ENCODE measurements at places on chromosomes 5 and 9.

GRCh38 chr5:173973616-173973969 lies 15.4 kb upstream of the C5orf47 start:
- DNase-seq, result no peak

- DNase-seq, result no peak
Measured at GRCh38 chr5:128349044-128349858, 188.8 kb downstream of the FBN2 start.

DNA sequence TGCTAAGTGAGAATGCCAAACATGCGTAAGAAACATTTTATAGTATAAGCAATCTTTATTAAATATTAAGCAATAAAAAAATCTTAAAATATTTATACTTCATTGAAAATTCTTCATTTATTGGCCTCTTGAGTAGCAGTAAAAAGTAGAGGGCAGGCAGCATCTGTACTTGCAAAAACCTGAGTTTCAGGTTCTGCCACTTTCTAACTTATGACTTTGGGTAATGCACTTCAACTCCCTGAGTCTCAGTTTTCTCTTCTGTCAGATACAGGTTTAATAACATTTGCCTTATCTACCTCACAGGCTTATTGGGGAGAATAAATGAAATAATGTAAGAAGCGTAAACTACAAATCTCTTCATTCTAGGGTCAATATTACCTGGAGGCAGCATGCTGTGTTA lies 19.8 kb upstream of the MCTP1 start:
- no peak for DNase-seq

DNA sequence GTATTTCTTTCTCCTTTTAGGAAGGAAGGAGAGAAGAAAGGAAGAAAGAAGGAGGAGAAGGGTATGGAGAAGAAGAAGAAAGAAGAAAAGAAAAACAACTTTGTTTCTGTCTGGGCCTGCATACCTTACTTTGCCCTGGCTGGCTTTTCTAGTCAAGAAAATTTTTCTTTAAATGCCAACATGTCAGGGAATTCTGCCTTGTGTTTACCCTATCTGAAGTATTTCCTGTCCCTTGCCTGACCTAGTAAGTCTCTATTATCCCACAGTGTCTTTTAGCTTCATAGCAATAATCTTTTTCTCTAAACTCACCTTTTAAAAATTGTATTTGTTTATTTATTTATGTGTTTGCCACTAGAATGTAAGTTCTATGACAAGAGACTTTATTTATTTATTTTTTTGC lies 1864.1 kb downstream of the EFNA5 start:
- DNase-seq, result no peak

DNA sequence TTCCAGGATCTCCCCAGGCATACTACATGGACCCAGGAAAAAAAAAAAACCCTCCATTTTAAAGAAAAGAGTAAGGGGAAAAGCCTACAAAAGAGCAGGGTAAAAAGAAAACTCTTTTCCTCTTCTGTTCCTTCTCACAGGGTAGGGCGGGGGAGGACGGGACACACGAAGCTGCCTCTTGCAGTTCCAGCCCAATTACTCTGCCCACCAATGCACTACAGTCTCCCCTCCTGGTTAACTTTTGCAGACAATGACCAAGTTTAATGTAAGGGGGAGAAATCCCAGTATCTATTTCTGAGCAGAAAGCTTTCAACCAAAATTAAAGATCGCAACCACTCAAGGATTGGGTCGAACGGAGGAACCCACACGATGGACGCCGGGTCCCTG lies 1.3 kb downstream of the BRD3 start:
- DNase-seq, result no peak

DNA sequence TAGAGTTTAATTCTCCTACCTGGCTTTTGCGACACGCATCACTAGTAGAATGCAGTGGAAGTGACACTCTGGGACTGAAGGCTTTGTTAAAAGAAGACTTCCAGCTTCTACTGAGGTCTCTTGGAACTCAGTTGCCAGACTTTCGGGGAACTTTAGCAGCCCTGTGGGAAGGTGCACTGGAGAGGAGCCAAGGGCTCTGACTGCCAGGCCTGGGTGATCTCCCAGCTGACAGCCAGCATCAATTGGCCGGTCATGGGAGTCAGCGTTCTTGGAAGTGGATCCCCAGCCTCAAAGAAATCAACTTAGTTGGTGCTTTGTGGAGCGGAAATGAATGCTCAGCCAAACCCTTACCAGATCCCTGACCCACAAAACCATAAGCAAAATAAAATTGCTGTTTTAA lies 87.1 kb downstream of the OSTF1 start:
- no peak for DNase-seq

- no peak for DNase-seq
Measured at GRCh38 chr5:54603372-54603771, 85.8 kb downstream of the SNX18 start.

GRCh38 chr5:176673651-176674583 lies 26.6 kb downstream of the TSPAN17 start:
- DNase-seq, result no peak

GRCh38 chr9:123652416-123652815 lies 277.5 kb downstream of the DENND1A start:
- DNase-seq, result no peak

- no peak for DNase-seq
Measured at GRCh38 chr5:147411359-147412319, 98.2 kb downstream of the DPYSL3 start.

GRCh38 chr9:78677326-78677725 lies 380.4 kb downstream of the PSAT1 start:
- DNase-seq, result no peak

GRCh38 chr5:173673295-173674101 lies 57.0 kb upstream of the BOD1 start:
- DNase-seq, result no peak

GRCh38 chr5:39223565-39224156 lies 4.3 kb upstream of the FYB1 start:
- no peak for DNase-seq

- no peak for DNase-seq
Measured at GRCh38 chr9:389159-389558, 174.5 kb downstream of the DOCK8 start.

DNA sequence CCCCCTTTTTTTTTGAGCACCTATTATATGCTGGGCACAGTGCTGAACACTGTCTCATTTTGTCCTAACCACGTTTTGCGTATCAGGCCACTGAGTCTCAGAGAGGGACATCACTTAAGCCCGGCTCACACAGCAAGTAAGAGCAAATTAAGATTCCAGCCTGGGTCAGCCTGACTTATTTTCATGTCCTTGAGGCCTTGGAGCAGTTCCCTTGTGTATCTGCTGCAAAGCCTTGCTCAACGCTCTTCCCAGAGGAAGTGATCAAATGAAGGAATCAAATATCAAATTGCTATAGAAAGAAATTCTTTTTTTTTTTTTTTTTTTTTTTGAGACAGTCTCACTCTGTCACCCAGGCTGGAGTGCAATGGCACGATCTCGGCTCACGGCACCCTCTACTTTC lies 30.7 kb downstream of the ERGIC1 start:
- no peak for DNase-seq

DNA sequence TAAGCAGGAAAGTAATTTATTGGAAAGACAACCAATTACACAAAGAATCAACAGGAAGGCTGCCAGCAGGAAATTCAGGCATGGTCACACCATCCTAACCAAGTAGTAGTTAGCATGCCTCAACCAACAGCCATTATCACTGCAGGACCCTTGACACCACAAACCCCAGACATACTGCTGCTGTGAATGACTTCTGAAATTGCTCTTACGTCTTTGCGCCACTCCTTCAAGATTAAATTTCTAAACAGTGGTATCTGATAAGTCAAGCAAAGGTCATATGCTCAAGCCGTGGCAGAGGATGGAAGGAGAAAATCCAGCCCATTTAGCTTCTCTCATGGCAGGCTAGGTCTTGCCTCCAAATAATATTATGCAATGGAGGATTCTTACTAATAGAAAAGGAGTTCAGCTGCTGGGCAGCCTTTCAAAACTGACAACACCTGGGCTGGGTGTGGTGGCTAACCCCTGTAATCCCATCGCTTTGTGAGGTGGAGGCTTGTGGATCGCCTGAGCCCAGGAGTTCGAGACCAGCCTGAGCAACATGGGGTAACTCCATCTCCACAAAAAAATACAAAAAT lies 5.0 kb upstream of the PTGER4 start:
- no peak for DNase-seq

- no peak for DNase-seq
Measured at GRCh38 chr5:180720486-180720885, 19.4 kb downstream of the OR2Y1 start.

DNA sequence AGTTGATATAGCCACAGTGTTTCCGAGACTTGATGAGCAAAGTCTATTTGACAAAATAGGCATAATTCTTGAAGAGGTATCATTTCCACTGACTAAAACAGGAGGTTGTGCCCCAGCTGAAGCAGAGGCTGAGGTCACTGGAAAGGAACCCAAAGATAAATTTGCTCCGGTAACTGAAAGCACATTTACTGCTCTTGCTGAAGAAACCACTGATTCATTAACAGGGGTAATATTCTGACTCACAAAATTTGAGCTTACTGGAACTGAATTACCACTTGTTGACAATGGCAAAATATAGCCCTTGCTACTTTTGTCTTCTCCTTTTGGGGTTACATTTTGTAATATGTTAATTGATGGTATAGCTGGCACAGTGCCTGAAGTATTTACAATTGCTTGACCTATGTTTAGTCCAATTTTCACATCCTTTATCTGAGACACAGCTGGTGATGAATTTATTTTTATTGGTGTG lies 30.2 kb downstream of the MLANA start:
- DNase-seq, result no peak

DNA sequence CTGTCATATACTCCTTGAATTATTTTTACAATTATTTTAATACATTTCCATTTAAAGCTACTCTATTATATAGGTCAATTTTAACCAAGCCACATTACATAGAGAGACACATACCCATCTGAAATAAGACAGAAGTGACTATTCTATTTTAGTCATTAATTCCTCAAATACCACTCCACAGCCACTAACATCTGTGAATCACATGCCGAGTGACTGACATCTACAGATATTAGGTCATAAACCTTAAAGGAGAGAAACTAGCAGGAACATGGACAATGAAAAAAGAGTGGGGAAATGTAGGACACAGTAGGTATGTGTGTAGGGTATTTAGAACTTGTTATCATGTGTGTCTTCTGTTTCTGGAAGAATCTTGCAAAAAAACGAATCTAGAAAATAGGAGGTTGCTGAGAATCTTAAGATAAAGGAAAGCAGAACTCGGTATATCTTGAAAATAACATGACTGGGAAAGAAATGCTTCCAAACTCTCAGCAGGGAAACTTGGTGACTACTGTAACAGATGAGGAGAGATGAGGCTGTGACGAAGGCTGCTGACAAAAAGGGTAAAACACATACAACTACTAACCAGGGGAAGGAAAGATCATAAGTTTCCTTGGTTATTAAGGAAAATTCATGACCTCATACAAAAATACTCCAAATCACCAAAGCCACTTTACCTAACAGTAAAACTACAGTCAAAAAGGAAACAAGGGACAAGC lies 84.6 kb downstream of the PLPP1 start:
- DNase-seq, result no peak

DNA sequence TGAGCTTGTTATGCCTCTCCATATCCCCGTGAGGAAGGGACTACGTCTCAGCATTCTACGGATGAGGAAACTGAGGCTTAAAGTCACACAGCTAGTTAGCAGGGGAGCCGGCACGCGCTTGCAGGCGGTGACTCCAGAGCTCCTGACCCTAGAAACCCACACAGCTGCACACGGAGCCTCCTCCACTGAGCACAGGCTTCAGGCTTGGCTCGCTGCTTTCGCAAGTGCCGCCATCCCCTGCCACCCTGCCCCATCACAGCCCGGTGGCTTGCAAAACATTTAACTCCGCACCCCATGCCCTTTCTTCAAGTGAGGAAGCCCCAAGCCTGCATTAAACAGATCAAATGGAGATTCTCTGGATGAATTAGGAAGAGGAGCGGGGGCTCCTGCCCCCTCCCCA lies 138.3 kb downstream of the HSD17B3 start:
- DNase-seq, result no peak

- DNase-seq, result no peak
Measured at GRCh38 chr9:26789959-26790358, 102.6 kb downstream of the CAAP1 start.

DNA sequence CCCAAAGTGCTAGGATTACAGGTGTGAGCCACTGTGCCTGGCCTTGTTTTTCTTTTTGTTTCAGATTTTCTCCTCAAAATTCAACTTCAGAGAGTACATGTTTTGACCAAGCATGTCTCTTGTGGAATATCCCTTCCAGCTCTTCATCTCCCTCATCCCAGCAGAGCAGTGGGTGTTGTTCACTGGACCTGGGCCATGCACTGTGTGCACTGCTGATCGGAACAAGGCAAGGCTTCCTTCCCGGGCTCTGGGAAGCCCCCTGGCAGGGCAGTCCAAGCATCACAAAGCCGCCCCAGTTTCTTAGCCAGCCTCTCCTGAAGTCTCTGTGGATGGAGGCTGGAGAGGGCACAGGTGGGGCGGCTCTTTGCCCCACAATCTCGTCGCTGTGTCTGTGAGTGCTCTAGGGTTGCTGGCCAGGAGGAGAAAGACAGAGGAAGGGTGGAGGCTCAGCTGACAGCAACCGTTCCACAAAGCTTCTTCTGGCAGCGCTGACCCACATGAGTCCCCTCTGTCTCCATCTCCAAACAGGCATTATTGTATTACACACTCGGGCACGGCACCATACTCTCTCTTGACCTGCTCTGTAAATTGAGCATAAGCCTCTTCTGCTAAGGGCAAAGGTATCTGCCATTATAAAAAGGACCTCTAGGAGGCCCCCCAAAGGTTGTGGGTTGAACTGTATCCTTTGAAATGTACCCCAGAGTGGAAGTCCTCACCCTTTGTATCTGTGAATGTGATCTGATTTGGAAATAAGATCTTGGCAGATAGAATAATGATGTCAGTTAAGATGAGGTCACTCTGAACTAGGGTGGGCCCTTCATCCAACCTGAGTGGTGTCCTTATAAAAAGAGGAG lies 89.6 kb downstream of the TARS1 start:
- no peak for DNase-seq

DNA sequence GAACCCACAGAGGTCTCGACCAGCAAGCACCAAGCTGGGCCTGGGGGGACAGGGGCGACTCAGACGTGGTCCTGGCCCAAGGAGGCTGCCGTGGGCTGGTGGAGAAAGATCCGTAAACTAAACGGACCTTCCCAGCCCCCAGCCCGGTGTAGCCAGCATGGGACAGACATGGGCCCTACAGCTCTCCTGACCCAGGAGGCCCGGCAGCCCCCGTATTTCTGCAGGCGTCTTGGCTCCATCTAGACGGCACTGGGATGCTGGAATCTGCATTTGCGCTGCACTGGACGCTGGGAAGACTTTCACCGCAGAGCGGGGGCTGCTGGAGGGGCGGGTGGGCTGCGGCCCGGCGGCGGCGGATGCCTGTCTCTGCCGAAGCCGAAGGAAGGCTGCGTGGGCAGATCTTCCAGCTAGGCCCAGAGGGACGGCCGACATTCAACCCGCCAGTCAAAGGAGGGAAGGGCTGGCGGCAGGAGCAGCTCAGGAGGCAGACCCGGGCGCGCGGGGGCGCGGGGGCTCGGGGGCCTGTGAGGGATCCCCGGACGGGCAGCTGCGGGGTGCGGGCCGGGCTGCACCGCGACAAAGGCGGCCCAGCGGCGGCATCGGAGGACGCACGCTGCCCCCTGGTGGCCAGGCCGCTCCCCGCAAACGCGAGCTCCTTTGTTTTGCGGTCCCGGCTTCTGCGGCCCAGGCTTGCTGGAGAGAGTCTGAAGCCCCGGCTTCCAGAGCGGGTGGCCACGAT lies 266.2 kb downstream of the NSG2 start:
- DNase-seq, result peak; percentile 73

- DNase-seq, result peak; percentile 67
Measured at GRCh38 chr5:10307206-10308148, at the start of gene CMBL. CMBL (minus strand) TSS chr5:10307902; CDS start chr5:10290762, 17,140 bp downstream.

All from common myeloid progenitor, CD34-positive (primary cell).